A549 treated with CpdA at 1 μM for 4 hours (cell line): ENCODE measurements at places on chromosomes 4 and X. TPM values are rescaled to one million over a fixed set of nuclear protein-coding genes. Genes with fewer than 3 reads are reported as not detected.

Gene PCDH10
- 0.09 to 0.27 TPM (median 0.15 TPM) in 5 replicates for total RNA-seq

Gene KCNIP4
- not detected in 5 replicates for total RNA-seq

Gene EGFL6
- total RNA-seq: not detected in 5 replicates

Gene UGT8
- 0.07 to 0.15 TPM (median 0.13 TPM) in 5 replicates for total RNA-seq

Gene MUC7
- not detected in 5 replicates for total RNA-seq

Gene C4orf46
- total RNA-seq: 6.7 to 10.6 TPM (median 7.5 TPM) in 5 replicates

Gene MAGIX
- total RNA-seq: 2.7 to 3.7 TPM (median 3.1 TPM) in 5 replicates

Gene TMSB15A
- total RNA-seq: 0.55 to 0.66 TPM (median 0.61 TPM) in 5 replicates

Gene SLC6A14
- not detected in 5 replicates for total RNA-seq

Gene AVPR2
- 0.07 to 0.12 TPM in 2 of 5 replicates, not detected in the others for total RNA-seq

Gene SNCA
- 0.06 to 0.22 TPM (median 0.17 TPM) in 4 of 5 replicates, not detected in the other for total RNA-seq

Gene TEX13C
- total RNA-seq: 0.02 TPM in 1 of 5 replicates, not detected in the others

Gene PITX2
- 0.52 to 1.4 TPM (median 1.3 TPM) in 5 replicates for total RNA-seq

Gene FRMPD4
- total RNA-seq: 0.05 to 0.06 TPM (median 0.06 TPM) in 3 of 5 replicates, not detected in the others
